ENCODE measurements at places on chromosomes 2 and 18.

DNA sequence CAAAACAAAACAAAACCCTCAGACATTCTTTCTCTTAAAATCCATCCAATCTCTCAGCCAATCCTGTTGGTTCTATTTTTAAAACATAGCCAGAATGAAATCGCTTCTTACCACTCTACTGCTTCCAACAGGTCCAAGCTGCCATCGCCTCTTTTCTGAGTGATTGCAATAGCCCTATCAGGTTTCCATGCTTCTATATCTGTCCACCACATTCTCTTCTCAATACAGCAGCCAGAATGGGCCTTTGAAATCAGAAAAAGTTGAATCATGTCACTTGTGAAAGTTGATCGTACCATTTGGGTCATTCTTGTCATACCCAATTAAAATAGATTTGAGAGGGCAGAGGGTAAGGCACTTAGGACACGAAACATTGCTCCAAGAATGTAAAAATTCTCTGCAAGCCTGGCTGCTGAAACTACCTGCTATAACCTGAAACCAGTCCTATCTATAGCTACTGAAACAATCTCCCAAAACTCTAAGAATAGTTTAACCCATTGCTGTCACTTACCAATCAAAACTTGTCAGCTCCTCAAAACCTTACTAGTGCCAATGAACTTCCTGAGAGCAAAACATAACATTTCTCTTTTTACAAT lies 3.3 kb upstream of the MTLN start:
- DNase-seq: no peak

DNA sequence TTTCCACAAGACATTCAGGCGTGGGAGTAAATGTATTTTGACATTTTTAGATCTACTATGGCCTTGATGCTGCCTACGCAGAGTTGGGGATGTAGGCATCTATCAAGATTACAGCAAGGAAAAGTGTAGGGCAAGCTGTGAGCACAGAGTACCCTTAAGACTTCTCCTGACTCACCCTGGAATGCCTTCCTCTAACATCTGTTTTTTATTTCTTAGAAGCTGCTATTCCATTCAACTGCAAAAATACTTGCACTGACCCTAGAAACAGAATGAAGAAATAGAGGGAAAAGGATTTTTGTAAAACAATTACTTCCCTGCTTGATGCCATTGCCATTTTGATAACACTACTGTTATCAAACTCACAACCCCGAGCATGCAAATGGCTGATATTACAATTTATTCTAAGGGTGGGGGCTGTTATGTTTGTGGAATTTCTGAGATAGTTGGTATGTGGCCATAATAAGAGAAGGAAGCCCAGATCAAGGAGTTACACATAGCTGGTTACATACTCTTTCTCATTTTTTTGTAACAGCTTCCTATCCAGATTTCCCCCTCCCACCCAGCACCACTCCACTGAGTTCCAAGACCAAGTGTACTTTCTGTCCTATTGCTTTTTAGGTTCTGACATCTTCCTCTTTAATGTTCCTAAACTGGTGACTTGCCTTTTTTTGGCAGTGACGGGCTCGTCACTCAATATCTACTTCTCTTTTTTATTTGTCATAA lies 6.0 kb upstream of the ROCK1 start:
- DNase-seq: no peak

DNA sequence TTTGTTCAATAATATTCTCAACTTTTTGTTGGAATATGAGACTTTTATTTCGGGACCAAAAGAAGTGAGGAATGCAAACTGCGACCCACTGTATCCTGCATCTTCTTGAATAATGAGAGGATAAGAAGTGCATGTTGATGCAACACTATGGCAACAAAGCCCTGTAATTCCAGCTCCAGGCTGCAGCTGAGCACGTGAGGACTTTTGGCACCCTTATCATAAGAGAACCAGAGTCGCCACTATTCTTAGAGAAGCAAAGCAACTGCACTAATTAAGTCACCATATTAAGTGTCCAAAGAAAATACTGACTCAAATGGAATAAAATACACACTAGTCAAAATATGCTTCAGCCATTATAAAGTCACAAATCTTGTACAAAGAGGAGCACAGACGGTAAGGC lies 65.8 kb downstream of the FAM210A start:
- no peak for DNase-seq

DNA sequence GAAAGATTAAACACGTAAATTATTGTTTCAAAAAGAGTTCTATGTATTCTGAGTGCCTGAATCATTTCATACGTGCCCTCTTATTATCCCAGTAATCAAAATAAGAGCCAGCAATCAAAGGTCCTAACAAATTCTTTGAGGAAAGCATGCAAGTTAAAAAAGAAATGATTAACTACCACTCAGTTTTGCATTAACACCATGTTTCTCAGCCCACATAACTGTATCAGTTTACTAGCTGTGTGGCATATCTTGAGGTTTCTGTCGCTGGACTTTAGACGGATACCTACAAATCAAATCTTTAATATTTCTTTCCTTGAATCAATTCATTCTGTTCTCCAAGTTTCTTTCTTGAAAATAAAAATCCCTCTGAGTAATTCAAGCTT lies 668.9 kb upstream of the CHAC2 start:
- DNase-seq: no peak

DNA sequence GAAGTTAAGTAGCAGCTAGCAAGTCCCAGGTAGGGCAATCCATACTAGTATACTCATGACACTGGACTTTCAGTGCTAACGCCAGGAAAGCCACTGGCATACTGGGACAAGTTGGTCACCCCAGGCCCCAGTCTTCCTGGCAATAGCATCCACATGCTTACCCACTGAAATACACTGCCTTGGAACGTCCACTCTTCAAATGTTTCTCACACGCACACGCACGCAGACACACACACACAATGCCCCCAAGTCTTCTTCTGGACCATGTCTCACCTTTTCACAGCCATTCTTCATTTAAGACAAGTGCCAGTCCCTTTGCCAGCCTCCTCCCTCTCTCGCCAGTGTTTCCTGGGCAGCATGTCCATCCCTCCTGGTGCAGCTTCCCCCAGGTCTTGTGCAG lies 8.7 kb upstream of the TEX261 start:
- no peak for DNase-seq

GRCh38 chr2:75133621-75134570 lies 65.4 kb downstream of the TACR1 start:
- no peak for DNase-seq

DNA sequence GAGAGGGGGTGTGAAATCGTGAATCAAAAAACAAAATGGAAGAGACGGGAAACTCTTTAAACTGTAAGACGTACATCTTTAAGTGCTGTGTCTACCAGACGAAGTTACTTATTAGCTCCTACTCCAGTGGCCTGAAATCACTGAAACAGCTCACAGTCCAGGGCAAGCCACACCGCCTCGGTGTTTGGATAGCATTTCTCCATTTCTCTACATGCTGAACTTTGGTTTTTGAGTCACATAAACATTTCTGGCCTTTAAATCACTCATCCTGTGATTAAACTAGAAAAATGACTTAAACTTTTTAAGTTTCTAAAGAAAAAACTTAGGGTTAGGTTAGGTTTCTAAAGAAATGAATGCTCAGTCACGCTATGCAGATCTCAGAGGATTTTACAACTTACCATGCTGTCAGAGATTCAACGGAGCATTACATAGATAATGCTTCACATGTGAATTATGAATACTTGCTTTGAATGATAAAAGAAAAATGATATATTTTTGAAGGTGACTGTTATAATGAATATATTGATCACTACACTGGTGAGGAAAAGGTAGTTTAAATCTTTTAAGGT lies 138.4 kb downstream of the MBP start:
- no peak for DNase-seq

DNA sequence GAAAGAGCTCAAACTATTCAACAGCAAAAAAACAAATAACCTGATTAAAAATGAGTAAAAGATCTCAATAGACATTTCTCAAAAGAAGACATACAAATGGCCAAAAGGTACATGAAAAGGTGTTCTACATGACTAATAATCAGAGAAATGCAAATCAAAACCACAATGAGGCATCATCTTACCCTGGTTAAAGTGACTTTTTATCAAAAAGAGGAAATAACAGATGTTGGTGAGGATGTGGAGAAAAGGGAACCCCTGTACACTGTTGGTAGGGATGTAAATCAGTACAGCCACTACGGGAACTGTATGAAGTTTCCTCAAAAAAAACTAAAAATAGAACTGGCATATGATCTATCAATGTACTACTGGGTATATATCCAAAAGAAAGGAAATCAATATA lies 39.8 kb upstream of the TMEM163 start:
- no peak for DNase-seq

DNA sequence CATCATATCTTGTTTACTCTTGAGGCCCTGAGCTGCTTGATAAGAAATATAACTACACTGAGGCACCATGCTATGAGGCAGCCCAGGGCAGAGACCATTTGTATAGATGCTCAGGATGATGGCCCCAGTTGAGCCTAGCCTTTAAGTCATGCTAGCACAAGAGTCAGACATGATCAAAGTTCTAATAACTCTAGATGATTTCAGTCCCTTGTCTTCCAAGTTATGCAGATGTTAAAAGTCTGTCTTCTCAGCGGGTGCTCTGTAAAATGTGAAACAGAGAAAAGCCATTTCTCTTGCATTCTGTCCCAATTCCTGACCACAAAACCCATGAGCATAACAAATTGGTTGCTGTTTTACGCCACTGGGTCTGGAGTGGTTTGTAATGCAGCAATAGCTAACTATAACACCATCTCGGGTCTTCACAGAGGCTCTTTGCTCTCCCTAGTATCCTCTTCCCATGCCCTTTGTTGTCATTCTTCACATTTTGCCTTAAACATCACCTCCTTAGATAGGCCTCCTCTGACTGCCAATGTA lies 49.6 kb downstream of the NXPH2 start:
- DNase-seq: no peak

GRCh38 chr18:30489890-30490643 lies 552.5 kb downstream of the DSC3 start:
- no peak for DNase-seq

- DNase-seq: no peak
These were observed 26.5 kb downstream of the LRRC30 start for GRCh38 chr18:7257426-7257740.

GRCh38 chr2:7618031-7618430 lies 700.8 kb downstream of the RNF144A start:
- DNase-seq: no peak

- no peak for DNase-seq
These were observed 7.9 kb upstream of the ANKRD62 start for GRCh38 chr18:12085786-12086185.

- DNase-seq: no peak
These were observed 29.1 kb downstream of the GAREM1 start for GRCh38 chr18:32441533-32441932.

- DNase-seq: no peak
These were observed 181.8 kb upstream of the PARD3B start for GRCh38 chr2:204363513-204363912.

DNA sequence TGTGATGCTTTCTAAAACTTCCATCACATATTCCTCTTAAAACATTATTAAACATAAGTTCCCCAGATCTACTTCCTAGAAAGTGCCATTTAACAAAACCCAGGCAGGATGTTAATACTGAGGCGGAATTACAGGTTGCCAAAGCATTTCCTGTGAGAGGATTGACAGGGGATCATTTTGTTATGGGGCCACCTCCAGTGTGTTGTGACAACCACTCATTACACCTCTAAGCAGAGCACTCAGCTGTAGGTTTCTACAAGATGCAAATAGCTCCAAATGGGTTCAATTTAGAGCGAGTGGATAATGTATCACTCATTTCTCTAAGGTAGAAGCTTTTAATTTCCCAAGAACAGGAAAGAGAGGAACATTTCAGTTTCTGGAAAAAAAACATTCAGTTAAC lies 1429.5 kb upstream of the ACVR2A start:
- no peak for DNase-seq

DNA sequence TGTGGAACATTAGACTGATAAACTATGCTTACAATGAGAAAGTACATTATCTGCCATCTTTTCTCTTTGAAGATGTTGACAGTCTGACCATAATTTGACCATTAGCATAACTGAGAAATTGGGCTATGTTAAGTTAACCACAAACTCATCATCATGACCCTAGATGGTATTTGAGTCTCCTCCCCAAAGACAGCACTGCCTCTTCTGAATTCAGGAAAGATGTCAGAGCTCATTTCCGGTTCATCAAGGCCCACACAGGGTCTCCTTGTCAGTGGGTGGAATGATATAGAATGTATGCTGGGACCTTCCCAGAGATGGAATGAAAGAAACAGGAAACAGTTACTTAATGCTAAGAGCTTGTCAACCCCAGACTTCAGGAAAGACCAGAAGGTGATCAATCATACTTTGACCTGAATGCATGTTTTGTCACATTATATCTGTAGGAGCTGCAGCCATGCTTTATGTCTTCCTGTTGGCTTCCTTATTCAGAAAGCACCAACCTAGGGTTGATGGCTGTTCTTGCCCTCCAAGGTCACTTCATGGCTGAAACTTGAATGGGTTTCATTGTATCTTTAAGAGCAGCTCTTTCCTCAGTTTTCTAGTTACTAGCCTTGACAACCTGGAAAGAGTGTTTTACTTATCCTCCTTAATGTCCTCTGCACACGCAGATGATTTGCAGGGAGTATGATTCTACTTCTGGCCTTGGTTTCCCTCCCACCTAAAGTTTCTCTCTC lies 99.1 kb upstream of the NEUROD1 start:
- no peak for DNase-seq

- no peak for DNase-seq
These were observed 98.8 kb upstream of the EML6 start for GRCh38 chr2:54624591-54625071.

DNA sequence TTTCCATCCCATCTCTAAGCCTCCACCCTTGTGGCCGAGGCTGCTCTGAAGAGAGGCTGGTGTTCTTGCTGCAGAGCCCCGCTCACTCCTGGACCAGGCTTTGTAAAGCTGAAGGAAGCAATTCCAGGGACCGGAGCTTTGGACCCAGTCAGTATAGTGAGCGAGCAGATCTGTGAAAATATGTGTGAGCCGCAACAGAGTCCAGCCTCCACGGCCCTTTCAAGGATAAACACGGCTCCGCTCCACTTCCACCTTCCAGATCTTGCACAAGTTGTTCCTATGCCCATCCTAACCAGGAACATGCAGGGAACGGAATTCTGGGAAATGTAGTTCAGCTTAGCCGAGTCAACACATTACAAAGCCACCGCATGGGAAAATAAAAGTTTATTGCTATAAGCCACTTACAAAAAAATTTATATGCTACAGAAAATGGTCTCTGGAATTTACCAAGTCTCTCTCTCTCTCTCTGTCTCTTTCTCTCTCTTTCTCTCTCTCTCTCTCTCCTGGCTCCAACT lies 151.7 kb upstream of the ZNF521 start:
- DNase-seq: no peak

- no peak for DNase-seq
These were observed 3.1 kb upstream of the SERPINB10 start for GRCh38 chr18:63904694-63905093.

- no peak for DNase-seq
These were observed 55.4 kb downstream of the CNTNAP5 start for GRCh38 chr2:124080281-124081153.
